ENCODE measurements at places on chromosomes 12 and 14.

DNA sequence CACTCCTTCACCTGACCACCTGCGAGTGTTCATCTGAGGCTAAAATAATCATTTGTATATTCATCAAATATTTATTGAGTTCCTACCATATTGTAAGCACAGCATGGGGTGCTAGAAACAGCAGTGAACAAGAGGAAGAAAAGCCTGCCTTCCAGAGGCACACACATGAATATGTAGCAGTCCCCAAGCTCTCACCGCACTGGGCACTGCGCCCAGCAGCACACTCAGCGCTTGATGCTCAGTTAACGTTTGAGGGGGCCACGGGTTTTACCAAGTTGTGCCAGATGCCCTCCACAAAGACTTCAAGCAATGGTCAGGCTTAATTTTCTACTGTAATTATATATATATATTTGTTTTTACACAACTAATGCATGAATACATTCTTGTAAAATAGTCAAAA is 52.0 kb downstream of the HELB start:
- no peak for DNase-seq

GRCh38 chr12:8078398-8078797 is 3.7 kb upstream of the NECAP1 start:
- no peak for DNase-seq

DNA sequence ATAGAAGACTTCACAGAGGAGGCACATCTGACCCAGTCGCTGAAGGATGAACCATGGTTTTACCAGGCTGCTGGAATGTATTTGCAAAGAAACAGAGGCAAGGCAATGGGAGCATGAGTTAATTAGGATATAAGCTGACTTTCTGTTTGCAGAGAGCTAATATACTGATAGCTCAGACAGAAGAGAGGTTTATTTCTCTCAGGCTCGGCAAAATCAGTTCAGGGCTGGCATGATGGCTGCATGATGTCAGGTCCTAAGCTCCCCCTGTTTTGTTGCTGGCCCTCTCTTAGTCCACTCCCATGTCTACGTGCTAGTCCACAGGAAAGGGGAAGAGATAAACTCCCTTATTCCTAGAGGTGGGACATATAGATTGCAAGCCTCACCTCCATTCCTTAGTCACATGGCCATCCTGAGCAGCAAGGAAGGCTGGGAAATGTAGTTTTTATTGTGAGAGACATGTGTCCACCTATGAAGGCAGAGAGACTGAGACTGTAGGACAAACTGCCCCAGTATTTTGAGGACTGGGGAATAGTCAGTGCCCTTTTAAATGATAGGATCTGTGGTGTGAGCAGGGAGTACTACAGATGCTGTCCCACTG is 224.5 kb downstream of the VRK1 start:
- no peak for DNase-seq

- DNase-seq, result no peak
Measured at GRCh38 chr14:91032248-91032647, 28.2 kb downstream of the RPS6KA5 start.

DNA sequence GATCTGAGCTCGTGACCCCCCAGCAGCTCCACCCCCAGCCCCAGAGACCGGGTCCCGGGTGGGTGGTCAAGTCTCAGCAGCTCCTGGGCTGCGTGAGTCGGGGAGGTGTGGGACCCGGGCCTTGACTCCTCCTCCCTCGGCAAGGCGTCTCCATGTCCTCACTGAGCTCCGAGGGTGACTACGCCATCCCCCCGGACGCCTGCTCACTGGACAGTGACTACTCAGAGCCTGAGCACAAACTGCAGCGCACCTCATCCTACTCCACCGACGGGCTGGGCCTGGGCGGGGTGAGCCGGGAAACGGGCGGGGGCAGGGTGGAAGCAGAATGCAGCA is 28.1 kb downstream of the PIGH start:
- DNase-seq, result no peak

- no peak for DNase-seq
Measured at GRCh38 chr12:125310461-125310860, 245.2 kb downstream of the AACS start.
